ENCODE measurements at places on chromosomes 2 and 18.

DNA sequence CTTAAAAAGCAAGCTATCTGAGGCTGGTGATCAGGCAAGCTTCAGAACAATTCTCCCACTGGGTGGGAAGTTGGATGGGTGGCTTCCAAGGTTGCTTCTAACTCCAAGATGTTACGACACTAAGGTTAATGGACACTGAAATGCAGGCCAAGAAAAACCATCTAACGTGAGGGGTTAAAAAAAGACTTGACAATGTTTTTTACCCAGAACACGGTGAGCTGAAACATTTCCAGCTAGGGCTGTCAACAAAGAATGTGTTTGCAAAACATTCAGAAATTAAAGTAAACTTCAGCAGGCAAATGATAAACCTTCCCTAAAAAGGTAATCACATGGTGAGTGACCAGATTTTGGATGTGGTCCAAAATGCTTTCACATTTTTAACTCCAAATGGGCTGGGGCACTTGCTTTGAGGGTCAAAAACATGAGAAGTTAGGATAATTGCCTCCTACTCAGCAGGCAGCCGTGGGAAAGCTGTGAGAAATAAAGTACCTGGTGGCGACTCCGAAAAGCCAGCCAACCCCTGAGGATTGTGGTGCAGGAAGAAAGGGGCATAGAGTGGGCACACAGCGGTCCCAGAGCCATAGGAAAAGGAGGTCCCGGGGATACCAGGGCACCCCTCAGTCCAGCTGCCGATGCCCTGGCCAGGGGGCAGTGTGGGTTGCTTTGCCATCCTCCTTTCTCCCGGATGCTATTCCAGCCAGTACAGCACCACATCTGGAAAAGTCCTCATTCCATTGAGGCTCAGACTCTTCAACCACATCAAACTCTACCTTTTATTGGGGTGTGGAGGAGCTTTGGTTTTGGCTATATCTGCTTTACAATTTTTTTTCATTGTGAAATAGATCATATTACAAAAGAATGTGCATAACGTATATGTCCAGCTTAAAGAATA lies 90.0 kb upstream of the ATL2 start:
- DNase-seq, result no peak

DNA sequence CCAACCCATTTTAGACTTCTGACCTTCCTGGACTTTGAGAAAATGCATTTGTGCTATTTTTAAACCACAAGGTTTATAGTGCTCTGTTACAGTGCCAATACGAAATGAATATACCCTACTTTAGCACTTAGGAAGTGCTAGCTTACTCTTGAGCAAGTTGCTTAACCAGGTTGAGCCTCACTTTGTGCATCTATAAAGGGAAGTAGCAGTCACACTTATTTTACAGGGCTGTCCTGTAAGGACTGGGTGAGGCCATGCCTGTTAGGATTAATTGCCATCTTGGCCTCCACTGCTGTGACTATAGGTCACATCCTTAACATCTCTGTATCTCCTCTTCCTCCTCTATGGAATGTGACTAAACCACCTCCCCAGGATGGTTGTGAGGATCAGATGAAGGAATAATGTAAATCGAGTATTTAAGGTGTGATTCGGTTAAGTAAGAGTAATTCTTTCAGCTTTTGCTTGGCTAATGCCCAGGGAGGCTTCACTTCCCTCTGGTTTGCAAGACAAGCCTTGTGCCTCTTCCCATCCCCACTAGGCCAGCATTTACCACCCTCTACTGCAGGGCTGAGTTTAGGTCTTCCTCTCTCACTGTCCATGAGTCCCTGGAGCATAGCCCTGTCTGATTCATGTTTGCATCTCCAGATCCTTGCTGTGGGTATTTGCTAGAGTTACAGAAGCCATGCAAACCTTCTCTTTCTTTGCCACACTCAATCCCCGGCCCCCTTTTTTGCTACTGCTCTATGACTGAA lies 341.2 kb downstream of the ZNF521 start:
- no peak for DNase-seq

DNA sequence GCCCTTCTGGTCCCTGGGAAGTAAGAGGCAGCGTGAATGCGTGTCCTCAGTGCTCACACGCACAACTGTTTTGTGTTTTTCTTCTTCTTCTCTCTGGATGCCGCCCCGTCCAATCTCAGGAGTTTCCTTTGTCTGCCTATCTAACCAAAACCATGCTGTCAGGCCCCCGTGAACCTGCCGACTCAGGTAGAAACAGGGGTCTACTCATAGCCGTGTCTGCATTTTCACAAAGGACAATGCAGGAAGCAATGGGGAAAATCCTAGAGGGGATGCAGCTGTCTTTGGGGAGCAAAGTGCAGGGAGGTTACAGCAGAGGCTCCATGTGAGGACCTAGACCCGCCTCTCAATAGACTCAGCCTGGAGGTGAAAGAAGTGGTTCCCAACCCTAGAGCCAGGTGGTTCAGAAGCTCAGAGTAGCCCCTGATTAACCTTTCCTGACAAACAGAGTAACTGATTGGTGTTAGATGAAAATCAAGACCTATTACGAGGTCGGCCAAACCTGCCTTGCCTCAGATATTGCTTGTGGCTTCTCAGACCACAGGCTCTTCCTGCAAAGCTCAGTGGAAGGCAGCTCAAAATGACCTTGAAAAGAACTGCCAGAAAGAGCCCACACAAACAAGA lies 49.3 kb downstream of the CD226 start:
- DNase-seq, result no peak

DNA sequence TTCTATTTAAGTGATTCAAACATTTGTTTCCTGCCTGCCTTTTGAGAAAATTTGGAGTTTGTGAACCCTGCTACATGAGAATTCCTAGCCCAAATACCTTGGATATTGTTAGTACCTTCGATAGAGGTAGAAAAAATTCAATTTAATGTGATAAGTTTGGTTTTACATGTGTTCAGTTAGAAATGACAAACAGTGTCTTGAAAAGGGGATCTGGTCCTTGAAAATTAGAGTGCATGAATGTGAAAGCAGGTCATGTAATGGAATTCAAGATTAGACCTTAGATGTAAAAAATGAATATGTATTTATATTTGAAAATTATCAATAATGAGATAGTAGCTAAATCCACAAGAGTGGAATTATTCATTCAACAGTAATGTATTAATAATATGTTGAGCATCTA lies 70.5 kb downstream of the PIK3C3 start:
- no peak for DNase-seq

GRCh38 chr2:233120459-233120858 lies 60.3 kb downstream of the INPP5D start:
- no peak for DNase-seq

DNA sequence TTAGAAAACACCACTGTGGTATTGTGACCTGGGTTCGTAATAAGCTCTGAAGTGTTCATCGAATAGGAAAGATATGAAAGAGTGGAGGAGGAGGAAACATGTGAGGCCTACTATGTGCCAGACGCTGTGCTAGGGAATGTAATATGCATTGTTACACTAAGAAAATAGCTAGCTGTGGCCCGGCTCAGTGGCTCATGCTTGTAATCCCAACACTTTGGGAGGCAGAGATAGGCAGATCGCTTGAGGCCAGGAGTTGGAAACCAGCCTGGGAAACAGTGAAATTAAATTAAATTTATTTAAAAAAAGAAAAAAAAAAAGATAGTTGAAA lies 49.2 kb upstream of the ZNF397 start:
- no peak for DNase-seq

DNA sequence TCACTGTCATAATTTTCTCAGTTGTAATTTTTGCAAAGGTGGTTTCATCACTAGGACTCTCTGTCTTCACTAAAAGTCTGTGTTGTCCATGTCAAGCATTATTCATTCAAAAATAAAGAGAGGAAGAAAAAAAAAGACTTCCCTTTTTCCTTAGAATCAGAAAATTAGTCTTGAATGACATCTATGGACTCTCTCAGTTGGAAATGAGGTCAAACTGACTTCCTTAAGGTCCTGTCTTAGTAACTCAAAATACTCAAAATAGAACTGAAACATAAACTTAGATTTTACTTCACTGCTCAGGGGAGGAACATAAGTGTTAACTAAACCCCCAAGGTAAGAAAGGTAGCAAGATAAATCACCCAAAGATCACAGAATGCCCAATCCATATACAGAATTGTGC lies 2.2 kb upstream of the ZNF407 start:
- DNase-seq, result no peak

DNA sequence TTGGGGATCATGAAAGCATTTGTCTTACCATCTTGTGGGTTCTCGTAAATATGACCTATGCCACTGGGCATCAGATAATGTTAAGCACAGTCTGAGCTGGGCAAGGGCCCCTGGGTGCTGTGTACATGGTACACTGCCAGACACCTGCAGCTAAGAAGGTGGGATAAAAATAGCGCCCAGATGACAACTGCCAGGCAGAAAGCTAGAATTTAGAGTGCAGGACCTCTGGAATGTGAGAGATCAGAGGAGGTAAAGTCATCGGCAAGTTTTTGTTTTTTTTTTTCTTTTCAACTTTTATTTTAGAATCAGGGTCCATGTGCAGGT lies 53.8 kb upstream of the CYRIA start:
- DNase-seq, result no peak

- DNase-seq, result no peak
Measured at GRCh38 chr2:120177001-120177621, 46.1 kb downstream of the TMEM185B start.

- DNase-seq, result no peak
Measured at GRCh38 chr2:211867845-211868451, 670.7 kb downstream of the ERBB4 start.

- no peak for DNase-seq
Measured at GRCh38 chr2:128605931-128606330, 287.3 kb upstream of the HS6ST1 start.

- no peak for DNase-seq
Measured at GRCh38 chr2:186349508-186349907, 136.6 kb upstream of the ZC3H15 start.

- no peak for DNase-seq
Measured at GRCh38 chr2:158395166-158395565, 61.4 kb downstream of the CCDC148 start.

DNA sequence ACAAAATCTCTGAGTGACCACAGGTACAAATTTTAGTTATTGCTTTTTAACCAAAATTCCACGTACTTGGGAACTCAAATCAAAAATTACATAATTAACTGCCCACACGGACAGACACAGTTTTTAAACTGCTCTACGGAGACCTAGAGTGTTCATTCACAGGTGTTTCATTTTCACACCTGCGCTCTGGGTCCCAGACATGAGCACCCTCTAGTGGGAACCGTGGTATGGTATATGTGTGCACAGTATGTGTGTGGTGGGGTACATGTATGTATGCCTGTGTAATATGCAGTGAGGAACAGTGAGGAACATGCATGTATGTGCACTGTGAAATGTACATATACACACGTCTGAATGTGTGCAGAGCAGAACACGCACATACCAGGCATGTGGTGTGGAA lies 65.0 kb downstream of the PPP4R1 start:
- DNase-seq, result no peak

DNA sequence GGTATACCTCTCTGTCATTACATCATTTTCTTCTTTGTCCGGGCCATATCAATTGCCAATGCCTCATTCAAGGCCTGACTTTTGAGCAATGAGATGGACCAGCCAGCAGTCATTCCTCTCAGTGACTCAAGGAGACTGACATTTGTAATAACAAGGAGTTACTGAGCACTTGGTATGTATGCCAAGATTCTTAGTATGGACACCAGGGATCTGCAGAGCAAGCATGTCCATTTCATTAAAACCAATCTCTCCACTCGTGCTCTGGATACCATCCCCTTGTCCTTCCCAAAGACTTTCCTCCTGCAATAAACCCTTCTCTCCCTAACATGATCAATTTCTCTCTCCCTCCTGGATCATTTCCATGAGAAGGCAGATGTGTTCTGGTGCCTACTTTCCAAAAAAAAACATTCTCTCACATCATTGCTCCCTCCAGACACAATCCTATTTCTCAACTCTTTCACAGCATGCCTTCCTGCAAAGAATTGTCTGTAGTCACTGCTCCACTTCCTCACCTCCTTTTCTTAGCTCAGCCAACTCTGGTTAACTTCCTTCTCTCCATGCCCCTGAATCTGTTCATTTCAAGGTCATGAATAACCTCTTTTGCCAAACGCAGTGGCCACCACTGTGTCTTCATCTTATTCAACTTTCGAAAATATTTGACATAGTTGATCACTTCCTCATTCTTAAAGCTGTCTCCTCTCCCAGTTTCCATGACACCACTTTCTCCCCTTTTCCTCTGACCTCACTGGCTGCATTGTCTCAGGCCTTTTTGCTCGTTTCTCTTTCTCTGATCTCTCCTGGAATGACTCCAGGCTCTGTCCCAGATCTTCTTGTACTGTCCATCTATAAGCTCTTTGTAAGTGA lies 102.8 kb upstream of the CYP1B1 start:
- DNase-seq, result no peak

DNA sequence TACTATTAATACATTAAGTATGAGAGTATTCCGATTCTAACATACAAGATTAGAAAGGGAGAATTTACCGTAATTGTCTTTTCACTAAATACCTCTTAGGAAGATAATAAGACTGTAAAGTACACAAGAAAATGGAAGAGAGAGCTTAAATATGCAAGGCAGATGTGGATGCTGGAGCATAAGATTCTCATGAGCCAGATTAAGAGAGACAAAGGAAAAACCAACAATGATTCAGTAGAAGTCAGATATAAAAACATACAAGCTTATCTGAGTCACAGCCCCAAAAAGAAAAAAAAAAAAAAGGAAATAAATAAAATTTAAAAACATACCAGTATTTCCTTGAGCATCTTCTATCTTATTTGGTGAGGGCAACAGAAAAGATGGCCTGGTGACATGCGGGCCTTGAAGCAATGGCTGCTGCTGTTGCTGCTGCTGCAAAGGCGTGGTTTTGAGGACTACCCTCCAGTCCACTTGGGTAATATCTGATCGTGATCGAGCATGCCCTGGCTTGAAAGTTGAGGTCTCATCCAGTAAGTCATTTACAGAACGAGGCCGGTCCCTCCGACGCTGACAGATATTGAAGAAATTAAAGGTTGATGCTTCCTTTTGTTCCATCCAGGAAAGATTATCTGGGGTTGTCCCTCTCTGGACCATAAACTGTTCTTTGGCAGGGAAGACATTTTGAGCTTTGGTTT lies 24.5 kb downstream of the PLEKHM3 start:
- DNase-seq, result no peak

GRCh38 chr18:31626409-31626808 lies 34.7 kb downstream of the TTR start:
- no peak for DNase-seq

DNA sequence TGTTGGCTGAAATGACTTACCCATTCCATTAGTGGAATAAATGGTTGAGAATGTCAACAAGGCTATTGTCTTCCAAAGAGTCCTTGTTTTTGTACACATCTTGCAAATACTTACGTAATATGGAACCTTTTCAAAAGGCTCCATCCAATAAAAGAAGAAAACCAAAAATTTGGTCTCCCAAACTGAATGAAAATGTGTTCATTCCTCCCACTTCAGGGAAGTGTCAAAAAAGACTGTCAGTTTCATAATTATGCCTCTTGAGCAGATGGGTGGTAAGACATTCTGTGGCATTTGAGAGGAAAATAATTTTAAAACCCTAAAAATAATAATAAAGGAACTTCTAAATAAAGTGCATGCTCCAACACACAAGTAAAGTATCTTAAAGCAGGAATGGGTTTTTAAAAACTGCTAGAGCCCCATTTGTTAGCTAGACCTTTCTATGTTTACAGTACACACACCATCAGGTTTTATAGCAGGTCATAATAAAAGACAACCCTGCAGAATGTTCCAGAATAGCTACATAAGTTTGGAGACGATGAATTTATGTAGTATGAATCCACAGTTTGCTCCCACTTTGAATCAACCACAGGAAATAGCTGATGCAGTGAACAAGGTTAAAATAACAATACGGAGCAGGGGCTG lies 843.7 kb downstream of the LRRTM4 start:
- no peak for DNase-seq

Data from esophagus squamous epithelium (tissue), 5 donors.